Osteocyte (in vitro differentiated cells): ENCODE measurements at places on chromosomes 4 and X. TPM values are rescaled to one million over a fixed set of nuclear protein-coding genes. Genes with fewer than 3 reads are reported as not detected.

Gene TCEAL6
- total RNA-seq: not detected in 2 replicates

Gene N4BP2
- total RNA-seq: 14.9 and 16.4 TPM in 2 replicates

Gene HDAC8
- 30.1 and 30.7 TPM in 2 replicates for total RNA-seq

DNA sequence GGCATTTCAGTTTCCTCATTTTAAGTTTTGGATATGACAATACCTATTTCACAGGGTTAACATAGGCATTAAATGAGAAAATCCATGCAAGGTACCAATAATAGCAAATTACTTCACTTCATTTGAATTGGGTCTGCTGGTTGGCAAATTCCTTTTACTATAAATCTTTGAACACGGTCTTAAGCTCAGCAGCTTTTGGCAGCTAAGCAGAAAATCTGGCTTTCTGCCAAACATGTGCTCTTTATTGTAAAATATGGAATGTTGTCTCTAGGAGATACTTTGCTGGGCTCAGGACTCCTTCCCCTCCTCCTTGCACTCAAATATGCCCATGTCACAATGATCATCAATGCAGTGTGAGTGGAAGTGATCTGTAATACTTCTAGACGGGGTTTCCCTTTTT is 16.8 kb upstream of the DMP1 start:
- H3K27me3 ChIP-seq: peaks cover 2% of the 10 kb centered on the region
- peaks cover 7% of the 10 kb centered on the region for H3K4me1 ChIP-seq
- no peaks in the 10 kb centered on the region for H3K36me3 ChIP-seq
- no peak overlapping the region for H3K27ac ChIP-seq
- no peak overlapping the region for H3K4me3 ChIP-seq

Gene IKBKG
- total RNA-seq: 23.6 and 25.0 TPM in 2 replicates

Gene FAM241A
- total RNA-seq: 0.18 and 0.19 TPM in 2 replicates

DNA sequence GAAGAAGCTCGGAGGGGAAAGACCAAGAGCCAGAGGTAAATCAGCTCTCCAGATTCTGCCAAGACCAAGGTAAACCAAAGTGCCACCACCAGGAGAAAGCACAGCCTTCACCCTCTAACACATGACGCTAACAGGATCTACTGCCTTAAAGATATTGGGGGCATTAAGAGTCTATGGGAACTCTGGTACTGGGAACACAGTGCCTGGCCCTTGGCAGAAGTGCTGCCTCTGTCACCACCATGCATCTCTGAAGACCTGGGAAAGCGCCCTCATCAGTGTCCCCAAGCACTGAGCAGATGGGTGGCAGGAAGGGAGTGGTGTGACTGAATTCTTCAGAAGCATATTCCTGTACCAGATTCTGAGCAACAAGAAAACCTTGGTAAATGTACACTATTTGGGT is 1.3 kb downstream of the QDPR start:
- DNase-seq: no peak
- peak overlapping the region; percentile 98 for H3K4me3 ChIP-seq
- H3K4me1 ChIP-seq: peaks cover 19% of the 10 kb centered on the region
- H3K27ac ChIP-seq: no peak overlapping the region
- H3K27me3 ChIP-seq: peaks cover 9% of the 10 kb centered on the region
- H3K36me3 ChIP-seq: peaks cover 2% of the 10 kb centered on the region

Gene TMPRSS11F
- not detected in 2 replicates for total RNA-seq
